ENCODE measurements at places on chromosomes 12 and 14.
A peak's percentile ranks its signal among the peaks of the same experiment; 100 is the strongest.

GRCh38 chr14:103084021-103084919 is at the start of gene LBHD2:
TSS of gene LBHD2 (plus strand) at chr14:103084210. CDS start at chr14:103086013, 1,803 bp downstream.
- DNase-seq, result no peak

DNA sequence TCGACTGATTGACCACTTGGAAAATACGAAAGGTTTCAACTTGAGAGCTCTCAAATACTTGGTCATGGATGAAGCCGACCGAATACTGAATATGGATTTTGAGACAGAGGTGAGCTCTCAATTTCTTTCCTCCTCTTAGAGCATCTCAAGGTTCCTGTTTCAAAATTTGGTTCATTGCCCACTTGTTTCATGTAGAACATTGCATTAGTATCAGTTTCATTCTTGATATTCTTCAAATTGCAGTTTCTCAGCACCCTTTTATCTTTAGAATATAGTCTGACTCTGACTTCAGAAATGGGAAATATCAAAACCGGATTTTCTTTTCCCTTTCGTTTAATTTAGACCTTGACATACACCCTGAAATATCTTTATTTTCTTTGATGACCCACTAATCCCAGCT is 8.8 kb downstream of the DDX47 start:
- DNase-seq, result no peak

- peak; percentile 36 for DNase-seq
Observed at GRCh38 chr12:2248901-2249381, 196.2 kb downstream of the CACNA1C start.

- DNase-seq, result peak; percentile 46
Observed at GRCh38 chr12:59067083-59067482, 146.8 kb upstream of the LRIG3 start.

DNA sequence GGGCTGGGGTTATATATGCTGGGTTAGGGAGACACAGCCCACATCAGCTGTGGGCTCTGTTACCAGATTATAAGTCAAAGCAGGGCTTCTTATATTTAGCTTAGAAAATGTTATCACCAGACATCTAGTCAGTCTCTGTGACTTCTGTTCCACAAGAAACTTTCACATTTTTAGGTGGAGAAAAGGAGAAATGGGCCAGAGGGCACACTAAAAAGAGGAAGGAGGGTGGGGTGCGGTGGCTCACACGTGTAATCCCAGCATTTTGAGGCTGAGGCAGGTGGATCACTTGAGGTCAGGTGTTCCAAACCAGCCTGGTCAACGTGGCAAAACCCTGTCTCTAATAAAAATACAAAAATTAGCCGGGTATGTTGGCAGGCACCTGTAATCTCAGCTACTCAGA is 28.0 kb upstream of the SLC38A1 start:
- no peak for DNase-seq

DNA sequence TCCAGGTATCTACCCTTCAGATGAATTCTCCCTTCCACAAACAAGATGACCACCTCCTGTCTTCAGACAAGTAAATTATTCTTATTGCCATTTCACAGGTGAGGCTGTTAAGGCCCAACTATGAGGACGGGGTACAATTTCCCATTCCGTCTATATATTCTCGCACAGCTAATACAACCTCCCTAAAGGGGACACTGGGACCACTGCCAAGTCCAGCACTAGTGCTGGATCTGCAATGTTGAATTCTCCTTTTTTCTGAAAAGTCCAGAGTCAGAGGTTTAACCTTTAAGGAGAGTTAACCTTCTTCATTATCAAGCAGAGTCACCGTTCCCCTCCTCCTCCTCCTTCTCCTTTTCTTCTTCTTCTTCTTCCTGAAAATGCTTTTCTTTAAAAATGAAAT is 130.4 kb upstream of the PARP11 start:
- DNase-seq, result no peak

Data from NCI-H1417 treated with DMSO at 0.1 percent for 48 hours (cell line).